ENCODE measurements at places on chromosomes 12 and 14.

DNA sequence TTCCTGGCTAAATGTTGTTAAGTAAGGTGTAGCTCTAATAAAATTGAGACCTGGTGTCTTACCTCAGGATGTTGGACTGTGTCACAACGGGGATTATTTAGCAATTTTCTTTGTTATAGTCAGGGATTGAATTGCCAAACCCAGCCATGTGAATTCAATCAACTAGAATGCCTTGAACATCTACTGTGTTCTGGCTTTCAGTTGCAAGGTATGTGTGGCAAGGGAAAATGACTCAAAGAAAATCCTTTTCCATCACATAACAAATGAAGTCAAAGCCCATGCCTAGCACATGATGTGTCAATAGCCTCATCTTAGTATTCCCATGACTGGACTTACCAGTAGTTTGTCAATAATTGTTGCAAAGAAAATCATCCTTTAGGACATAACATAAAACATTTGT lies 519.8 kb upstream of the FLRT2 start:
- no peak for DNase-seq

DNA sequence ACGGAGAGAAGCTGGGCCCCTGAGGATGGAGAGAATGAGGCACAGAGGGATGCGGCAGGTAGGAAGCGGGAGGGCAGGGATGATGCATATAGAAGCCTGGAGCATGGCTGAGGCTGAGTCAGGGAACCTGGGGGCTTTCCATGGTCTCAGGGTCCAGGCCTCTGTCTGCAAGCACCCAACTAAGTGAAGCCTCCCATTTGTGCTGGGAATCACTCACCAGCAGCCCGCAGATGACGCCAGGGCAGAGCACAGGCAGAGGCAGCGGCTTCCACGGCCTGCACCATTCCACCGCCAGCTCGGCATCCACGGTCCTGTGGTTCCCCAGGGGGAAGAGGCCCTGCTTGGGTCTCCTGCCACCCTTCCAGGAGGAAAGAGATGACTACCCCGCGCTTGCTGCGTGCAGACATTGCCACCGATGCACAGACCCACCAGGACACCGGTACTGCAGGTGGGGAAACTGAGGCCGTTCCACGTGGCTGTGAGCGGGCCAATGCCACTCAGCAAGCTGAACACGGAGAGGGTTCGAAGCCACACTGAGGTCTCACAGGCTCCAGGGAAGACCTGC lies 75.5 kb downstream of the NCOR2 start:
- no peak for DNase-seq

DNA sequence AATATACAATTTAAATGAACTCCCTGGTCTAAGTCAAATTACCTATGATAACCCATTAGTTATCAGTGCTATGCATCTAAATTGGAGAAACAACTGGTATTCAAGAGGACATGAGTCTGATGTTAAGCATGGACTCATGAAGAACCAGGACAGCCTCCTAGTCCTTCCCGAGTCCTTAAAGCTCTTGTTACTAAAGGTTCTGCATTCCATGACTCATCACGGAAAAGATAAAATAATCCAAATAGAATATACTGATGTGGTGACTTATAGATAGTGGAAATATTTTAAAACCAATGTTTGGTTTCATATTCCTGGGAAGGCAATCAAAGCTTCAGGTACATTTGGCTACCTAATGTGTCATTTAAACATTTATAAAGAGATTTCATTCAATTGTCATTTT lies 117.2 kb upstream of the PMCH start:
- DNase-seq = no peak

DNA sequence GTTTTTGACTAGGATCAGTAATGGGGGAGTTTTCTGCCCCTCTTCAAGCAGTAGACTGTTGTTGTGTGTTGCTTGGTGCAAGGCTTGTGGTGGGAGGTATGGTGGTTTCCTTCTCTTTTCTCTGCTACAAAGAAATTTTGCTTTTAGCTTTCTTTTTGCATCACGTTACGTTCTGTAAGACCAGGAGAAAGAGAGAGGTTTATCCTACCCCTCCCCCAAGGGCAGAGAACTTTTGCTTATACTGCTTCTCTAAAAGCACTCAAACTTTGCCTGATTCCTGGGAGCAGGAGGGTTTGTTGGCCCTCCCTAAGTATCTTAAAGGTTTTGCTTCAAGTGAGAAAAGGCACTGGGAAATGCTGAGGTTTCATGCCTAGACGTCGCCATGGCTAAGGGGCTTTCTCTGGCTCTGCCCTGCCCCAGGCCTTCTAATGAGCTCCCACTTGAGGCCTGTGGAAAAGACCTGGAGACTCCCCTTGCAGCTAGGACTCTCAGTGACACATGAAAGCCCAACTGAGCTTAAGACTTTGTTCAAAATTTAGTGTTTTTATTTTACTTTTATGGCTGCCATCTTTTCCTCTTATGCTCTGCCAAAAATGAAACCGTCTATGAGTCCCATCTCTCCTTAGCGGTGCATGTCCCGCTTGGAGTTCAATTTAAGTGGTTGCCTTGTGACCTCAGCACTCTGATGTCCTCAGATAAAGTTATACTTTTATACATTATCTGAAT lies 49.2 kb downstream of the EIF2S3B start:
- DNase-seq = no peak

DNA sequence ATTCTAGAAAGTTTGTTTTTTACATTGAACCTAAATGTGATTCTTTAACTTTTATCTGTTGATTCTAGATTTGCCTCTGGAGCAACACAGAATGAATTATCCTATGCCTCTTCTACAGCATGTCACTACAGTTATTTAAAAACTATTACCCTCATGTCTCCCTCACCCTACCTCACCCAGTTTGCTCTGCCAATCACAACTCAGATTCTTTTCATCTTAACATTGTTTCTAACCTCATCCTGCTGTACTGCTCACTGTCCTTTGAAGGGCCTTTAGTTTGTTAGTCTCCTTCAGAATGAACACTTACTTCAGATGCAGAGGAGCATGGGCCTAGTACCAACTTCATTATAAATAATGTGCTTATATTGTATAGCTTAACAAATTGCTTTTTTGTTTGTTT lies 21.5 kb downstream of the YLPM1 start:
- DNase-seq = no peak

- DNase-seq = no peak
These were observed 4.2 kb downstream of the DDX51 start for GRCh38 chr12:132139912-132140311.

GRCh38 chr12:86623267-86623666 lies 367.1 kb upstream of the MGAT4C start:
- DNase-seq = no peak

DNA sequence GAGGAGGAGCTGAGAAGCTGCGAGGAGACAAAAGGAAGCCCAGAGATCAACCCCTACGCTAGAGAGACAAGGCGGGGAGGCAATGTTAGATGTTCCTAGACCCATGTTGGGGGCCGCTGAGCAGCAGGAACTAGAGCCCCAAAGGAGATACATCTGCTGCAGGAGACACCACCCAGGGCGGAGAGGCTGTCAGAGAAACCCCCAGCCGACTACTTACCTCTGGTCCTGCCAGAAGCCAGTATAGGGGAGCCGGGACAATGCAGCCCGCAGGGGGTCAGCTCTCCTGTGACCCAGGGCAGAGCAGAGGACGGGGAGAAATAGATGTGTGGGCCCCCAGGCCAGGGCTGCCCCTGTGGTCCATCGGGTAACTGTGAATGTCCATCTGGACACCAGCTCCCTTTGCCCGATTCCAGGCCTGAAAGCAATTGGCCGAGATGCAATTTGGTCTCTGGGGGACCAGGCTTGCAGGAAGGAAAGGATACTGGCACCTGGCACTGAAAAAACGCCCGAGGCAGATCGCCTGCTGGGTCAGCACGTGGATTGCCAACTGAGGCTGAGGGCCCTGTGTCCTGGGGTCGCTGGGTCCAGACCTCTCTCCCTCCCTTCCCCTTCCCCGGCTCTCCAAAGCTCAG lies 34.9 kb downstream of the SYNE3 start:
- DNase-seq = no peak

GRCh38 chr12:114679942-114680341 lies 4.0 kb downstream of the TBX3 start:
- DNase-seq = no peak

- no peak for DNase-seq
These were observed 87.8 kb downstream of the FLRT2 start for GRCh38 chr14:85617791-85618190.

- DNase-seq = no peak
These were observed 11.9 kb upstream of the TMEM119 start for GRCh38 chr12:108609537-108610335.

- no peak for DNase-seq
These were observed 106.9 kb upstream of the CPM start for GRCh38 chr12:69039911-69040310.

- no peak for DNase-seq
These were observed 8.9 kb downstream of the TOGARAM1 start for GRCh38 chr14:44970907-44971306.

DNA sequence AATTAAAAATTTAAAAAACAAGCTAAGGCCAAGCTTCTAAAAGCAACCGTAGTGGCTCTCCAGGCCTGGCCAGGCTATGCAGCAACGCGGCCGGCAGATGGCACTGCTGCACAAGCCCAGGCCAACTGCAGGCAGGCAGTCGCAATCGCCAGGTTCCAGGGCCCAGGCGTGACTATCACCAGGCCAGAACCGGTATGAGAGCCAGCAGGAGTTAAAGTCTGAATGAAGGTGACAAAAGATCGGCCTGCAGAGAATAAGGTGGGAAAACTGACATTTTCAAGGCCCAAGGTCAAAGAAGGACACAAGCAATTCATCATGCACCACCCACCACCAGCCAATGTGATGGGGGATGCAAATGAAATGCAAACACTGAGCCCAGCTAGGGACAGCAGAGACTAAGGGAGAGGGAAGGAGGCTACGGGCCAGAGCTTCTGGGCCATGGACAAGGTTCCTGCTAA lies 43.6 kb upstream of the ANO2 start:
- peak; percentile 68 for DNase-seq

DNA sequence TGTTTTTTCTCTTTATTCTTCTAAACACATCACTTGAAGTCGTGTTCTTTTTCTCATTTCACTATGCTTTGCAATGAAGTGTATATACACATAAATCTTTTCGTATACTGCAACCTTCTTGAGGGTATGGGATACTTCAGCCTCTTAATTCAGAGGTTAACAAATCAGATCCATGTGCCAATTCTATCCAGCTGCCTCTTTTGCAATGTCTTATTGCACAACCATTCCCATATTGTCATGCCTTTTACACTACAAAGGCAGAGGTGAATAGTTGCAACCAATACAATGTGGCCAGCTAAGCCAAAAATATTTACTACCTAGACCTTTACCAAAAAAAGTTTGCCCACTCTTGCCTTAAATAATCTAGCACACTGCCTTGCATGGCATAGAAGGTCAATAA lies 224.5 kb upstream of the FOXG1 start:
- no peak for DNase-seq

DNA sequence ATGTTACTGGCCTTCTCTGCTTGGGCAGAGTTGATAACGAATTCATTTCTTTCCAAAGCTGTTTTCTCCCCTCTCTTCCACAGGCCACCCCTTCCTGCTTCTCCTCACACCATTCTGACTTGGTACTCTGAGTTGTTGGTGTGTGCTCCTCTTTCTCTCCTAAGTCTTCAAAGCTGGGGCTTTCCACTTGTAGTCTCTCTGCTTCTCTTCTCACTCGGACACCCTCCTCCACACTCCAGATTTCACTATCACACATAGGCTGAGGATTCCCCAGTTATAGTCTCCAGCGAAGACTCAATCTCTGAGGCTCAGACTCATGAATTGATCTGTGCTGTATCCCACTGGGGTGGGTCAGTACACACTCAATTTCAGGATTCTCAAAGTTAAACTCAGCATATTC lies 201.0 kb downstream of the SSPN start:
- no peak for DNase-seq

DNA sequence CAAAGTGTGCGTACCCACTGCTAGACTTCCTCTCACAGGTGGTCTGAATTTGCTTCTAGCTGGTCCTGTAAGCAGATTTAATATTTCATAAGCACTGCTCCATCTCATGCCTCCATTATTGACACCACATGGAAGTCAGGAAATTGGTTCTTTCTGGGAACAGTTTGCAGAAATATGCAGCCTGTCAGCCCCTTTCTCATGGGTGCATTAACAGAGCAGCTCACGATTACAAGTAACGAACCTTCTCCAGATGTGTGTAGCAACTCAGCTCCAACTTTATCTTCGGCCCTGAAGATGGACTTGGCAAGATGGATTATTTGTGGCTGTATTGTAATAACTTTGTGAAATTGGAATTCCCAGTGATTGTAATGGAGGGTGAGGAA lies 214.5 kb upstream of the DDHD1 start:
- no peak for DNase-seq

GRCh38 chr12:33825986-33826602 lies 196.2 kb upstream of the ALG10 start:
- no peak for DNase-seq

DNA sequence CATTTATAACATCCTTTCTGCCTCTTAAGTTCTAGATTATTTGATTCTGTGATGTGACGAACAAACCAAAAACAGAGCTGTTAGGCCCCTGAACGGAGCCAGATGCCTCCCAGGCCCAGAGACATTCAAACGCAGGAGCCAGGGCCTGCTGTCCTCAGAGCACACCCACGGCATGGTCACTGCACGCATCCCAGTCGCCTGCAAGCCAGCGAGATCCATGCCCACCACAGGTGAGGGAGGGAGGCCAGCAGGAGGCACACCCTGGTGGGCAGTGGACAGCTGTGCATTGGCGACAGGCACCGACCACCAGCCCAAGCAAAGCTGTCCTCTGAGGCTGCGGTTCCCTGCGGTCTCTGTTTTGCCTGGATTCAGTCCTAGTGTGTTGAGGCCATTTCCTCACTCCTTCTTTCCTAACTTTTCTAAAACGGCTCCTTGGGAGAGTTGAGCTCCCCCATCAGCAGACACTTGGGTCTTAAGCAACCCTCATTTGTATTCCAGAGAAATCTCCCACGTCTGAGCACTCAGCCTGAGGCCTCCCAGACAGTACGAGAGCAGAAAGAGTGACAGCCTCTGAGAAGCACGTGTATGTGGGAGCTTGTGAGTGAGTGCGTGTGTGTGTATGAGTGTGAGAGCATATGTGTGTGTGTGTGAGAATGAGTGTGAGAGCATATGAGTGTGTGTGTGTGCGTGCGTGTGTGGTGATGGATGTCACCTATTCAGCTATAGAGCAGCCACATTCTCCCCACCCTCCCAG lies 81.2 kb downstream of the CHGA start:
- DNase-seq = no peak

DNA sequence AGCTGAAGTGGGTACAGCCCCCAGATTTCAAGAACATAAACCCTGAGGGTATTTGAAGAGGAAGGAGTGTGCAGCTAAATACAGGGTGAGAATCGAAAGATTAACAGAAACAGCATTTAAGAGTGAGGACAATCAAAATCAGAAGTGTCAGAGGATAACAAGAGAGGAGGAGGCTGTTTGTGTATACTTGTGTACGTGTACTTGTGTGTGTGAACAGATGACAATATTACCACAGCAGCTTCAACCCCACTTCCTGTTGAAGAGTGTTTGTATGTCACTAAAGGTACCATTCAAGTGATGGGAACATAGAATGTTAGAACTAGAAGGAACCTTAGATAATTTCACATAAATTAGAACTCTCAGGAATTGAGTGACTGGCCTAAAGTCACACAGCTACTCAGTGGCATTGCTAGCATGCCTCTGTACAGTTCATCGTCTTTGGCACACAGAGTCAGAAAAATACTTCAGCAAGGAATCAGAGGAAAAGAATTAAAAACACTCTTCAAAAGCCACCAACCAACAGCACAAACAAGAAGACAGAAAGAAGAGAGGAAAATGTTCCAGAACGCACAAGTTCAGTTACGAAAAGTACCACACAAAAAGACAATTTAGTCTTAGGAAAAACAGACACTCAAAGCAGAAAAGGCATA lies 164.3 kb upstream of the BCL2L14 start:
- no peak for DNase-seq
